ENCODE measurements at places on chromosomes 7 and 10.
A peak's percentile ranks its signal among the peaks of the same experiment; 100 is the strongest.

- no peak for DNase-seq
These were observed 81.4 kb downstream of the LARP4B start for GRCh38 chr10:850093-850492.

DNA sequence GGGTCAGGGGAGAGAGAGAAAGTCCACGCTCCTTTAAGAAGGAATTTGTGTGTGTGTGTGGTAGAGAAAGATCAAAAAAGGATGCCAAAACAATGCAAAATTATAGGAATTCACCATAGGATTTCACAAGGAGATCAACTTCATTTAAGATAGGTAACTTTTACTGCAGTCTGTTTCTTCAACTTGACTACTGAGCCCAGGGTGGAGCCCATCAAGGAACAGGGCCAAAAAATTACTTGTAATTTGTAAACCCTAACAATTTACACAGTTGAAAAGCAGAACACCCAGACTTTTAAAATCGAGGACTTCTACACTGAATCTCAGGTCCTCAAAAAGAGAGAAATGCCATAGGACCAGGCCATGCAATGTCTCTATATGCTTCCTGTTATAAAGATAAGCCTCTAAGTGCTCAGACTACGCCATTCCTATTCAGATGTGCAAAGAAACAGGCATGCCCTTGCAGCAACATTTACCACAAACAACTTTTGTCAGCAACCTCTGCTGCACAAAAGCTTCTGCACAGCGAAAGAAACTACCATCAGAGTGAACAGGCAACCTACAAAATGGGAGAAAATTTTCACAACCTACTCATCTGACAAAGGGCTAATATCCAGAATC lies 10.6 kb upstream of the GIMAP4 start:
- DNase-seq: no peak

DNA sequence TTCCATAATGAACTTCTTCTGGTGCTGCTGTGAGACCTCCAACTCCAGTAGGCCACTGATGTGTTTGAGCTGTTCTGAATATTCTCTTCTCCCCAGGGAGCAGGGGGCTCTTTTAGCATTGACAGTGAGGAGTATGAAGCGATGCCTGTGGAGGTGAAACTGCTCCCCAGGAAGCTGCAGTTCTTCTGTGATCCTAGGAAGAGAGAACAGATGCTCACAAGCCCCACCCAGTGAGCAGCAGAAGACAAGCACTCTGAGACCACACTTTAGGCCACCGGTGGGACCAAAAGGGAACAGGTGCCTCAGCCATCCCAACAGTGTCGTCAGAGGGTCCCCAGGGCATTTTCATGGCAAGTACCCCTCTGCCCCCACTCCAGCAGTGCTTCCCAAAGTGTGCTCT lies 49.3 kb downstream of the DENND11 start:
- DNase-seq: no peak

GRCh38 chr7:94594882-94595281 lies 61.1 kb downstream of the SGCE start:
- DNase-seq: no peak

- DNase-seq: no peak
These were observed 708 bp downstream of the UBN2 start for GRCh38 chr7:139231513-139232376.

DNA sequence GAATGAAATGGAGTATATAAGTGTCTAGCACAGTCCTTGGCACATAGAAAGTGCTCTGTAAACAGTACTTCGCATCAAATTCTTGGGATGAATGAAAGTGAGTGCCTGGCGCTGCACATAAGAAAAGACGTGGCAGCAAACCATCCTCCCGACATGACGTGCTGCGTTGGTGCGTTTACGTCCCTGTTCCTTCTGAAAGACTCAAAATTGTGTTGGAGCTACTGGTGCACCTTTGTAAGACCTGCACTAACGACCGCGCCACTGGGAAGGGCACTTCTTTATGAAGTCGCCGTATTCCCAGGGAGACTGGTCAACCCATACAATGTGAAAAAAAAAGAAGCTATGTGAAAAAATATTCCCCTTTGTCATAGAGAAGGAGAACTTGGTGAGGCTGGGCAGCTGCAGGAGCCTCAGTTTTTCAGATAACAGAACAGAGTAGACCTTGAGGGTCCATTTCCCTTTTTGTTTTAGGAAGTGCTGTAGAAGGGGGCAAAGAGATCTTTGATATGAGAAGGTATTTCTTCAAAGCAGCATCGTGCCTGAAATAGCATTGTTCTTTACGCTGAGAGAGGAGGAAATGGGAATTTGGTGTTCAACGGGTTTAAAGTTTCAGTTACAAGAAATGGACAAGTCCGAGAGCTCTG lies 91.7 kb downstream of the PTPRE start:
- DNase-seq: no peak

DNA sequence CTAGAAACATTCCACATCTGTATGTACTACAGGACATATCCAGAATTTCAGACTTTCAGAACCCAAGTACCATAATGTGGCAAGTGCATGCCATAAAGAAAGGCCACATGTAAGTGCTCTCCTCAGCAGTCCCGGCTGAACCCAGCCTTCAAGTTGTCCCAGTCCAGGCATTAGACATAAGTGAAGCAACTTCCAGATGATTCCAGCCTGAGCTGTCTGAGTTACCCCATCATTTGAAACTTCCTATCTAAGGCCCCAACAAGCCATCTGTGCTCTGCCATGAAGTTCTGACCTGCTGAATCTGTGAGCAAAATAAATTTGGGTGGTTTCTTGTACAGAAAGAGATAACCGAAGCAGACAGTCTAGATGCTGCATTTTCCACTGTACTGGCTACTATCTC lies 218.8 kb downstream of the IPMK start:
- no peak for DNase-seq

- no peak for DNase-seq
These were observed 921.5 kb downstream of the TYW1 start for GRCh38 chr7:67918158-67918557.

GRCh38 chr7:157538321-157538720 lies 201.5 kb downstream of the DNAJB6 start:
- DNase-seq: no peak

DNA sequence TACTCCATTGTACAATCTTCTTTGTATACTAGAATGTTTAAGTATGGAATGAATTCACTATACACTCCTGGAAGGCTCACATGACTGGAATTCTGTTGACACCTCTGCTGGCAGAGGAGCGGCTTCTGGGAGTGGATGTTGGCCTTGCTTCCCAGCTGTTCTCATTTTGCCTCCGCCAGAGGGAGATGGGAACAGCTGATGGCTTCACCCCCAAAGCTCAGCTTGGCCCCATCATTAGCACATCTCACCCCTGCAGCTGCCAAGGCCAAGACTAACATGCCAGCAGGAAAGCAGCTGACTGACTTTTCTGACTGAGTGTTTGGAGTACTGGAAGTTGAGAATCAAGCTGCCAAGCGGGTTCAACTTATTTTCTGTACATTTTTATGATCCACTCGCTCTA lies 15.1 kb downstream of the ADAM12 start:
- peak; percentile 76 for DNase-seq

DNA sequence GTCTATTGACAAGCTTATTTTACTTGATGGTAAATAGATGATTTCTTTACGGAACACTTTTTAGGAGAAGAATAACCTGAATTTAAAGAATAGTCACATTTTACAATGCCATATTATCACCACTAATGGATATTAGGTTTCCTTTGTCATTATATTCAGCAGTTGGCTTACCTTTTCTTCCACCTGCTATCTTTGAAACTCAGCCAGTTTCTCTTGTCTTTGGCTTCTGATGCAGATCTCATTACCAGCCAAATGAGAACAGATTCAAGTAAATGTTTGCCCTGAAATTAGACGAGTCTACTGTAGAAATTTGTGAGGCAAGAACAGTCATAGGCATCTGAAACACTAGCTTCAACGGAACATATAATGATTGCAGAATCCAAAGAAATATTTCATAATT lies 85.5 kb upstream of the OIT3 start:
- no peak for DNase-seq

GRCh38 chr10:110505130-110505770 lies 7.5 kb downstream of the DUSP5 start:
- DNase-seq: no peak

DNA sequence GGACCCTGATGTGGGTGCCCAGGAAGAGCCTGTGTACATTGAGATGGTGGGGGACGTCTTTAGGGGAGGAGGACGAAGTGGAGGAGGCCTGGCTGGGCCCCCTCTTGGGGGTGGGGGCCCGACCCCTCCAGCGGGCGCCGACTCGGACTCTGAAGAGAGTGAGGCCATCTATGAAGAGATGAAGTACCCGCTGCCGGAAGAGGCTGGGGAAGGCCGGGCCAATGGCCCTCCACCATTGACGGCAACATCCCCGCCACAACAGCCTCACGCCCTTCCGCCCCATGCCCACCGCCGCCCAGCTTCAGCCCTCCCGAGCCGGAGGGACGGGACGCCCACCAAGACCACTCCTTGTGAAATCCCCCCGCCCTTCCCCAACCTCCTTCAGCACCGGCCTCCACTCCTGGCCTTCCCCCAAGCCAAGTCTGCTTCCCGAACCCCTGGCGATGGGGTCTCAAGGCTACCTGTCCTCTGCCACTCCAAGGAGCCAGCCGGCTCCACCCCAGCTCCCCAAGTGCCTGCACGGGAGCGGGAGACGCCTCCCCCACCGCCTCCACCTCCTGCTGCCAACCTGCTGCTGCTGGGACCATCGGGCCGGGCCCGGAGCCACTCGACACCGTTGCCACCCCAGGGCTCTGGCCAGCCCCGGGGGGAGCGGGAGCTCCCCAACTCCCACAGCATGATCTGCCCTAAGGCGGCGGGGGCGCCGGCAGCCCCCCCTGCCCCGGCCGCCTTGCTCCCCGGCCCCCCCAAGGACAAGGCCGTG lies 4.8 kb downstream of the NYAP1 start:
- no peak for DNase-seq

DNA sequence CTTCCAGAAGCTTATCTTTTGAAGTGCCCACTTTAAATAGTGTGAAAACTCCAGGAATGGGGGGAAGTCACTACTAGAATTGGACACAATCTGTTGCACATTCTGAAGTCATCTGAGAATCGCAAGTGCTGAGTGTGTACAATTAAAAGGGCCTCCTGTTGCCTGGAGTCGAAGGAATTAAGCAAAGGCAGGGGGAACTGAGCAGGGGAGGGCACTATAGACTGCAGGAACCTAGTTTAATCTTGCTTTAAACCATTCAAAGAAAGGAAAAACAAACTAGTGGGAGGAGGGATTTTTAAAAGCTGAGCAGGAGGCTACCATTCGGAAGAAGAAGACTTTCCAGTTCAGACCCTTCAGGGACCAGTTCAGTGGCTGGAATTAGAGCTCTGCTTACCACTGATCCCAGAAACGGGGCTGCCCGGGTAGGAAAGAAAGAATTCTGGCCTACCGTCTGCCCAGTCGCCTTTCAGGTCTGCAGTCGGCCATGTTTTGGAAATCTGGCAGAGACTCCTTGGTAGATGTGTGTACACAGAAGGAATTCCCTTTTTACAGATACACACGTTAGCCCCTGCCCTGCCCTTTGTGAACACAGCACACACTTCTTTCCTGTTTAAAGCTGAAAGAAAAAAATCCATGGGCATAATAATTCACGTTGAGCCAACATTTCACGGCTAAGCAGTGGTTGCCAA lies 610.6 kb upstream of the FOXK1 start:
- DNase-seq: no peak

DNA sequence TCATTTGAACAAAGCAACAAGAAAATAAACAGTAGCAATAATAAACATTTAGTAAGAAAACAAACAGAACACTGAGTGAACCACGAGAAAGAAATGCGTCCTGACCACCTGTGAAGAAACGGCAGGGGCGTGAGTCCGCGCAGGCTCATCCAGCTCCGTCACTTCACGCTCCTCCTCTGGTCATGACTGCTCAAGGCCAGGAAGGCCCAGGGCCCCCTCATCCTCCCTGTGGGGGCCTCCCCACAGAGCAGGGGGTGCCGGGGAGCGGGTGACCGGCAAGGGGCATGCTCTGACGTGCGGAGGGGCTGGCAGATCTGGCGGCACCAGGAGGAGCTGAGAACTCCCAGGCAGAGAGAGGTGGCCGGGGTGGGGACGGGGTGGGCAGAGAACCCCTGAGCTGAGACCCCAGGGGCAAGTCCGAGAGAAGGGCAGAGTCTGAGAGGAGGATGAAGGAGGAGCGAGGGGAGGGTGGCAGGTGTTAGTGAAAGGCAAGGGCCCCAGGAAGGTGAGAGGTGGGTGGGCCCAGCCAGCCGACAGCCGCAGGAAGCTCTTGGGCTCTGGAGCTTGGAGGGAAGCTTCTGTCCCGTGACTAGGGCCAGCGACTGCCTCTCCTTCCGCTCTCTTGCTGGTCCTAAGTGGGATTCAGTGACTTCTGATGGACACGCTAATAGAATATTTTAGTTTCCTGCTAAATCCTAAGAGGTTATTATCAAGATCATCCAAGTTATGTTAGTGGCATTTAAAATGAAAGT lies 223.9 kb downstream of the TCERG1L start:
- no peak for DNase-seq

DNA sequence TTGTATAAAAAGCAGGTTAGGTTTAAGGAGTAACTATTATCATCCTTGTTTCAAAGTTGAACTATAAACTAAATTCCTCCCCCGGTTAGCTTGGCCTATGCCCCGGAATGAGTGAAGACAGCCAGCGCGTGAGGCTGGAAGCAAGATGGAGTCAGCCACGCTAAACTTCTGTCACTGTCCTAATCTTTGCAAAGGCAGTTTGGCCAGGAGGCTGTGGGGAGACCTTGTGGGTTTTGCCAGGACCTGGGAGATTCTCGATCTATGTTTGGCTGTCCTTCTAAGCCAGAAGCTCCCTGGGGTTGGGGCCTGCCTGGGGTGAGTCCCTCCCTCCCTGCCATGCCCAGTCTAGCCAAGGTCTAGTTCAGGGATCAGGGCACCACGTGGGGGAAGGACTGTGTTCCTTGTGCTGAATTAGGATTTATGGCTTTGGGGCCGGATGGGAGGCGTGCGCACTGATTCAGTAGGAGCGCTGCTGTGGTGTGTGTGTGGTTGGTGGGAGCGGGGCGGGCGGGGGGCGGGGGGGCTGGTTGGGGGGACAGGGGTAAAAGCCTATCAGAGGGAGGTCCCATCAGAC lies 871 bp upstream of the GTF2IRD1 start:
- DNase-seq: no peak

DNA sequence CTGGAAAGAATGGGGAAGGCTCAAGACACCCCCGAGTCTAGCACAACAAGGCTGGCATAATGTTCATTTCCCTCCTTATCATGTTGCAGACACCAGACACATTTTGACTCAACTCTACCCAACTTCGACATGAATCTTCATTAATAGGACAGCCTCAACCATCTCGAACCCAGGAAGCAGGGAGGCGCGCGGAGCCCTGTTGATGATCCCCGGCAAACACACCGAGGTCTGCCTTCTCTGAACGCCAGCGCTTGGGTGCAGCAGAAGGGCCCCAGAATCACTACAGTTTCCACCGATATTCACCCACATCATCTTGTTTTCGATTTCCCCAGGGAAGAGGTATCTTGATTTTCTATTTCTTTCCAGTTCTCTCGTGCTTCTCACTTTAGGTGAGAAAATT lies 563.6 kb downstream of the TCERG1L start:
- no peak for DNase-seq

- no peak for DNase-seq
These were observed 43.7 kb downstream of the CH25H start for GRCh38 chr10:89163265-89163995.

GRCh38 chr7:91266067-91266688 lies 1.9 kb downstream of the FZD1 start:
- DNase-seq: peak; percentile 34

- no peak for DNase-seq
These were observed 170.6 kb upstream of the LANCL2 start for GRCh38 chr7:55194522-55194921.

- DNase-seq: peak; percentile 93
These were observed 19.3 kb downstream of the PPP1R3C start for GRCh38 chr10:91613411-91614187.

- no peak for DNase-seq
These were observed 19.1 kb upstream of the GPAM start for GRCh38 chr10:112202561-112203241.

- no peak for DNase-seq
These were observed 642.1 kb downstream of the PARD3 start for GRCh38 chr10:34172936-34173533.
